ENCODE measurements at places on chromosomes 16 and 17.

GRCh38 chr16:31149332-31149731, 534 bp downstream of the PRSS36 start:
- DNase-seq, result no peak

DNA sequence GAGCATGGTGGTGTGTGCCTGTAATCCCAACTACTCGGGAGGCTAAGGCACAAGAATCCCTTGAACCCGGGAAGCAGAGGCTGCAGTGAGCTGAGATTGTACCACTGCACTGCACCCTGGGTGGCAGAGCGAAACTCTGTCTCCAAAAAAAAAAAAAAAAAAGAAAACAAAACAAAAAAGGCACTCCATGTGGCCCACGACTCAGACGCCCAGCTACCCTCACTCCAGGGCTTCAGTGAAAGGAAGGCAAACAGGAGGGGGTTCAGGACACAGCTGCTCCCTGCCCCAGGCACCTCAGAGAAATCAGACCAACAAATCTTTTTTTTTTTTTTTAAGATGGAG, 91.7 kb downstream of the LITAF start:
- DNase-seq, result no peak

DNA sequence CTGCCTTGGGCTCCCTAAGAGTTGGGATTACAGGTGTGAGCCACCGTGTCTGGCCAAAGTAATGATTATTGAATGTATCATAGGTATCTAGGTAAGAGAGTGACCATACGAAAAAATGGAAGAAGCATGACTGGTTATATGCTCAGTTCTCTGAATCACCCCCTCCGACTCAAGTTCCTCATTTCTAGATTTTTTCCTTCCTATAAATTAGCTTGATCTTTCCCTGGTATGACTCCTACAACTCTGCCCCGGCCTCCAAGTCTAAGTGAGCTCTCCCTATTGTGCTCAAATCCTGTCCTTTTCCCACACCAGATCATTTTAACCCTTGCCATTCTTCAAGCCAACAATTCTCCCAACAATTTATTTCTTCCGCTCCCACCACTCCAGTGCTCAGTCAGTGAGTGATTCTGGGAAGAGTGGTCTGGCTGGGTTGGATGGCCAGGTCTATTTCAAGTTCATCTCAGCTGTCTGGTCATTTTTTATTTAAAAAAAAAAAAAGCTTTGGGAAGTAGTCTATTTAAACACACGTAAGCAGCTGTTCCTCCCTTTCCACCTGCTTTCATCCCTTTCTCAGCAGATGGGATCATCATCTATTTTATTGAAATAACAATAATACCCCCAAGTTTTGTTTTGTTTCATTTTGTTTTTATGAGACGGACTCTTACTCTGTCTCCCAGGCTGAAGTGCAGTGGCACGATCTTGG, 120.2 kb upstream of the HS3ST2 start:
- no peak for DNase-seq

GRCh38 chr16:14454391-14454790, 175.7 kb downstream of the PARN start:
- DNase-seq, result no peak

GRCh38 chr16:81179219-81179618, 59.3 kb upstream of the BCO1 start:
- no peak for DNase-seq

DNA sequence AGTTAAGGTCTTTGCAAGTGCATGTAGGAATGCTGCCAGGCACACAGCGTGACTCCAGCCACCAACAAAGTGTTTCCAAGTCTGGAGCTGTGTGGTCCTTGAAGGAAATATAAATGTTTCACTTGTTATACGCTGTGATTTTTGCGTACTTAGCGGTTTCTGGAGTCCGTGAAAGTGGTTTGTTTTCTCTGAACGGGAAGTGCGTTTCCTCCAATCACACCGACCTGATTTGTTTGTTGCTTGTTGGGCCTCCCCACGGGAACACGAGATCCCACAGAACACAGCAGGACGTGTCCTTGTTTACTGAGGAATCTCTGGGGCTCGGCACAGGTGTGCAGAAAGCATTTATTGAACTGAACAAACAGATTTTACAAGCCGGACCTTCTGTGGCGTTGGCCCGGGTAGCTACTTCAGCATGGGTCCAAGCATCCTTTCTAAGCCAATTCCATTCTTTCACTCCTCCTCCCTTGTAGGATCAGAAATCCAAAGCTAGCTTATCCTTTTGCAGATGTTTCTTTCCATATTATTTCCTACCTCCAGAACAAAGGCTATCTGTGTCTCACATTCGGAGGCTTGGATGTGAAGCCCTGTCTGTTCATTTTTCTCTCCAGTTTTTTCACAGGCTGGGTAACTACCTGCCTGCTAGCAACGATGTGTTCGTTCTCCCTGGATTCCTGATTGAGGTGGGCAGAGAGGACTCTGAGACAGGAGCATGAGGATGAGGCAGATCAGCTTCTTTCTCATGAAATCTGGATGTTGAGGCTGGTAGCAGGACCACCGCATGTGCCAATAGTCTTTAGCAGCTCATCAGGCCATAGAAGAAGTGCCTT, 44.6 kb downstream of the ABAT start:
- DNase-seq, result no peak

DNA sequence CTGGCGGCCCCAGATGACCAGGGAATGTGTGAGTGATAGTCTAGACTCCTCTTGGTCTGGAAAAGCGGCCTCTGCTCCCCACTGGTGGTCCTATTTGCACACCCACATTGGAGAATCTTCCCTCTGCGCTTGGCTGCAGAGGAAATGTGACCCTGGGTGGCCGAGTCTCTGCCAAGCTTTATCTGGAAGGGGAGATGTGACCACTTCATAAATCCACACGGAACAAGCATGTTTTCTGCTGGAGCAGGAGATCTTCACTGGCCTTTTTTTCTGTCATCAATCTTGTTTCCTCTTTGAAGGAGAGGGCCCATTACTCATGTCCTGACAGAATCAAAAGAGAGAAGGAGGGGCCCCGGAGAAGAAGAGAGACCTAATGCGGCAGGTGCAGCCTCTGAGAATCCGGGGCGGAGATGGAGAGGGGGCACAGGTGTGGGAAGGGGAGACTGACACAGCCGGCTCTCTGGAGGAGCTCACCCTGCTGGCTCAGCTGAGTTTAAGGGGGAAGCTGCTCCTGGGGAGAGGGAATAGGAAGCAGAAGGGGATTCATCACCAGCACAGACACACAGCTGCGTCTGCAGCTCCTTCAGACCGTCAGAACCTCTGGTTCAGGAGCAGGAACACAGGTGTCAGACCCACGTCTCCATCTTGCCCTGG, 116.3 kb downstream of the SOX9 start:
- DNase-seq, result no peak

DNA sequence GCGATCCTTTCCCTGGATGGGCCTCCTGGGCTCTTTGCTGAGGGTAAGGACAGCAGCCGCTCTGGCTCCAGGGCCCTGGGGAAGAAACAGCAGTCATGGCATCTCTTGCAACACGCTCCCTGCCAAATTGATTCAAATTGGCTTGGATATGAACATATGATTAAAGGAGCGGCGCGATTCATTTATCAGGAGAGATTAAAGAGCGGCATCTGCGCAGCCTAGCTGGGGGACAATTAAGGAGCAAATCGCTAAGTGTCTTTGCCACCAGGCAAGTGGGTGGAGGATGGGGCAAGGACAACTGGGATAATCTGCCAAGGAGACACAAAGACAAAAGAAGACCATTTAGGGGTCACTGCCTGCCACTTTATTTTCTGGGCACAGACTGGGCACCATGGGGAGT, 27.8 kb downstream of the PIPOX start:
- no peak for DNase-seq

DNA sequence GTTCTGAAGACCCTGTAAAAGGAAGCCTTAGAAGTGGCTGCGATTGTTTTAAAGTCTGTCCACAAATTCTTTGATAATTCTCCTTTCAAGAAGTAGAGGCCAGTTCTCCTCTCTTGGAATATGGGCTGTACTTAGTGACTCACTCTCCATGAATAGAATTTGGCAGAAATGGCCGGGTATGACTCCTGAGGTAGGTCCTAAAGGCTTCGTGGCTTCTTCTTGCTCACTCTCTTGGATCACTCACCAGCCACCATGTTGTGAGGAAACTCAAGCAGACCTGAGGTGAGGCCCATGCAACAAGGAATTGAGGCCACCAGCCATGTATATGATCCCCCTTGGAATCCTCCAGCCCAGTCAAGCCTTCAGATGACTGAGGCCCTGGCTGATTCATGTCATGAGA, 75.8 kb downstream of the WWOX start:
- DNase-seq, result no peak

- no peak for DNase-seq
Observed at GRCh38 chr17:69588827-69589239, 174.3 kb downstream of the MAP2K6 start.

DNA sequence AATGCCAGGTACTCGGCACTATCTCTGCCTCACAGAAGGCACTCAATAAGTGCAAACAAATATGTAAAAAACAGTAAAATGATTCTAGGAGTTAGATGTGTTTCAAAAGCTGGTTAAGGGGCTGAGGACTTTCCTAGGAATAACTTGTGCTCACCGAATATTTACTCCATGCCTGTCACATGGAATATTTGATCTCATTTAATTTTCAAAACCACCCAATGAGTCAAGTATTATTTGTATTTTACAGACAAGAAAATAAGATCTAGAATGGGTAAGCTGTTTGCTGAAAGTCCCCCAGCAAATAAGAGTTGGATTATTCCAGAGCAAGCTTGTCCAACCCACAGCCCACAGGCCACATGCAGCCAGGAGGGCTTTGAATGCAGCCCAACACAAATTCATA, 34.6 kb upstream of the LYRM9 start:
- DNase-seq, result no peak

DNA sequence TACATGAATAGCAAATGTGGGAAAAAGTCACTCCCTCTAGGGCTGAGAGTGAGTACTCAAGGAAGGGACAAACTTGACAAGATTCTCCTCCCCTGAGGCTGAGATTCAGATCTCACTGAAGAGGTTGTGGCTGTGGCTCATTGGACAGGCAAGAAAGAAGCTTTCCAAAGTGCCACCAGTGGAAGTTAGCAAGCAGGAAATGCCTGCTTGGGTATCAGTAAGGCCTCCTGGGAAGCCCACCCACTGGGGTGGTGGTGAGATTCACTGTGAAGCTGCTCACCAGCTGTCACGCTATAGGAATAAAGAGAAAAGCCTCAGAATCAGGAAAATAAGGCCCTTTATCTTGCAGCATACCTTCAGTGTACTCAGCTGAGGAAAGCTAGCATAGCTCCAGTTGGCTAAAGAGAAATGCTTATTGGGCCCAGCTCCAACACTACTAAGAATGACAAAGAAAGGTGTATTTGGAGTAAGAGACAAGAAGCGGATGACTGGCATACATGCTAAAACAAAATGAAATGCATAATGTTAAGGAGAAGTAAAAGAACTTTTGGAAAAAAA, 274.4 kb upstream of the TOM1L1 start:
- DNase-seq, result no peak

DNA sequence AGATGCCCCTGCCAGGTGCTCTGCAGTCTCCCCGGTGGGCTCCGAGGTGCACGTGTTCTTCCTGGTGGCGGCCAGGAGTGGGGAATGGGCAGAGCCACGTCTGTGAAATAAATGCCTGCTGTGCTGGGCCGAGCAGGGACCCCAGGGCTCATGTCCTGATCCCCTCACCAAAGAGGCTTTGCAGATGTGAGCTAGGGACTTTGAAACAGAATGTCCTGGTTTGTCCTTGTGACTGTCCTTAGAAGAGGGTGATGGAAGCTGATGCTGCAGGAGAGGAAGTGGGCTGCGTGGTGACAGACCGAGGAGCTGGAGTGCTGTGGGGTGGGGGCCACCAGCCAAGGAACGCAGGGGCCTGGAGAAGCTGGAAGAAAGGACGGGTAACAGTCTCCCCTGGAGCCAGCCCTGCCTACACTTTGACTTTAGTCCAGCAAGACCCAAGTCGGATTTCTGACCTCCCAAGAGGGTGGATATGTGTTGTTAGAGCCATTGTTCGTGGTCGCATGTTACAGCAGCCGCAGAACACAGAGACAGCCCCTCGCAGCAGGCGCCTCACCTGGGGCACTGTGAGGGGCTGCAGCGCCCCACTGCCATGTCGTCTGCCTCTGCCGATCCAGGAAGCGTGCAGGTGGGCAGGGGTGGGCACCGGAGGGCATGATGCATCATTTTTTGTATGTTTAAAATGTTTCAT, 217.9 kb upstream of the CIBAR2 start:
- no peak for DNase-seq

GRCh38 chr16:82011199-82011641, at the start of gene SDR42E1:
TSS of gene SDR42E1 (minus strand) at chr16:82011470. CDS start at chr16:82000858, 10,612 bp downstream.
- DNase-seq, result peak; percentile 85

- no peak for DNase-seq
Observed at GRCh38 chr16:908526-909155, 62.1 kb downstream of the LMF1 start.

DNA sequence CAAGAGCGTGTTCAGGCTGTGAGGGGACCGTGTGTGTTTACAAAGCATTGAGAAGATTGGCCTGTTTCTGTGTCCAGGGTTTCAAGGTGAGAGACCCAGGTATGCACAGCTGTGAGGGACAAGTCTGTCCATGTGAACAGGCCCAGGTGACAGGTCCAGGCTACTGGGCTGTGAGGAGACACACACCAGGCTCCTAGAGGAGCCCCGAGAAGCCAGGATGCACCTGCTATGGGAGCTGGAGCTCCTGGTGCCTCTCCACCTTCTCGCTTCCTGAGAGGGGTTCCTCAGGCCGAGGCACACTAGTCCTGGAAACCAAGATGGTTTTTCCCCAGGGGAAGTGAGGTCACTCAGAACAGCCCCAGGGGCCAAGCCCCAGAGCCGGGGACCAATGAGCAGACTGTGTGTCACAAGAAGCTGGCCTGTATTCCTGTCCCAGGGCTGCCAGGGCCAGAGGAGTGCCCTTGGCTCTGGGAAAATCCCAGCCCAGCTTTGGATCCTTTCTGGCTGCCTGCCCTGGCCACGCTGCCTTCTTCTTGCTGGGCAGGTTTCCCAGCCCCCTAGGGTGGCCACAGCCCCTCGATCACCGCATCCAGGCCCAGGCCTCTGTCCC, 153.4 kb upstream of the PLCG2 start:
- no peak for DNase-seq

DNA sequence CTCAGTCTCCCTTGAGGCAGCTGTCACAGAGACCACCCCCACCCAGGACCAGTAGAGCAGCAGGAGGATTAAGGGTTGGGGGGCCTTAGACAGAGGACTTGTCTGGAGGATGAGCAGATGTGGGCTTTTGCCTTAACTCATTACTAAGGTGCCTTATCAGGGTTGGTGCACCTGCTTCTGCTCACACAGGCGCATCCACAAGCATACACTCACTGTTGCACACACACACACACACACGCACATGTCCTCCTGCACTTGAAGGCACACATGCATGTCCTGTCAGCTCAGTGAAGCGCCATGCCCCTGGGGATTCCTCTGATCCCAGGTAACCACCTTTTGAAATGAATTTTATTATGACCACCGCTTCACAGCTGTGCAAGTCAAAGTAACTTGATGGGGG, 1.2 kb downstream of the GFAP start:
- DNase-seq, result no peak

DNA sequence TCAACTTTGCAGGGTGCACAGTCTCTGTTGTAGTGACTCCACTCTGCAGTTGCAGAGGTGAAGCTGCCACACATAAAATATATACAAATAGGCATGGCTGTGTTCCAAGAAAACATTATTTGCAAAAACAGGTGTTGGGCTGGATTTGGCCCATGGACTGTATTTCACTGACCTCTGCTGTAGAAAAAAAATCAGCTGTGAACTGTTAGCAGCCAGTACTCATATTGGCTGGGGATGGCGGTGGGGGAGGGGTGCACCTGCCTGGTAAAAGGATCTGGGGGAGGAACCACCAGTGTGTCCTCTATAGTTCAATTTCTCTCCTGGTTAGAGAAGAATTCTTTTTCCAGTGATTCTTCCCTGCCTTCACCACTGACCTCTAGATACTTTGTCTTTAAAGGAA, 50.0 kb downstream of the SHISA9 start:
- peak; percentile 22 for DNase-seq
